Common myeloid progenitor, CD34-positive (primary cell): ENCODE measurements at places on chromosomes 6 and 20.

DNA sequence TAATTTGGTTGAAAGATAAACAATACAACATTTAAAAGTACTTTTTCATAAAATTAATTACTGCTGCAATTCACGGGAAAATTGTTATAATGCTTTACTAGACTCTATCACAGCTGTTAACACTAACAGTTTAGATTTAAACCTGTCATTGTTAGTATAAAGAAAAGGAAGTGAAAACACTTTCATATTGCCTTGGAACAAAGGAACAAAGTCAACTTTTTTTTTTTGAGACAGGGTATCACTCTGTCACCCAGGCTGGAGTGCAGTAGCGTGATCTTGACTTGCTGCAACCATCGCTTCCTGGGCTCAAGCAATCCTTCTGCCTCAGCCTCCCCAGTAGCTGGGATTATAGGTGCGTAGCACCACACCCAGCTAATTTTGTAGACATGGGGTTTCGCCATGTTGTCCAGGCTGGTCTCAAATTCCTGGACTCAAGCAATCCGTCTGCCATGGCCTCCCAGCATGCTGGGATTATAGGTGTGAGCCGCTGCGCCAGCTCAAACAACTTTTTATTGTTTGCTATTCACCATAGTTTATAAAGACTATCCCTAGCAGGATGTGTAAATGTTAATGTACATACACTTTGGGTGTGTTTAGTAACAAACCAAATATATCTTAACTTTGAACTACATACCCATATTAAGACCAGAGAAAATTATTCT lies 22.1 kb downstream of the SLC35A1 start:
- H3K4me3 ChIP-seq: no peak overlapping the region
- H3K4me1 ChIP-seq: no peaks in the 10 kb centered on the region
- no peak for DNase-seq

- H3K36me3 ChIP-seq: no peaks in the 10 kb centered on the region
- H3K27ac ChIP-seq: no peak overlapping the region
- no peak overlapping the region for H3K4me3 ChIP-seq
These were observed 10.2 kb downstream of the NOTCH4 start for GRCh38 chr6:32213649-32214048.

- H3K27ac ChIP-seq: no peak overlapping the region
- H3K27me3 ChIP-seq: no peaks in the 10 kb centered on the region
- peaks cover 13% of the 10 kb centered on the region for H3K4me1 ChIP-seq
- no peaks in the 10 kb centered on the region for H3K36me3 ChIP-seq
- no peak for DNase-seq
- H3K4me3 ChIP-seq: no peak overlapping the region
These were observed 45.2 kb downstream of the MUC22 start for GRCh38 chr6:31055441-31055840.

DNA sequence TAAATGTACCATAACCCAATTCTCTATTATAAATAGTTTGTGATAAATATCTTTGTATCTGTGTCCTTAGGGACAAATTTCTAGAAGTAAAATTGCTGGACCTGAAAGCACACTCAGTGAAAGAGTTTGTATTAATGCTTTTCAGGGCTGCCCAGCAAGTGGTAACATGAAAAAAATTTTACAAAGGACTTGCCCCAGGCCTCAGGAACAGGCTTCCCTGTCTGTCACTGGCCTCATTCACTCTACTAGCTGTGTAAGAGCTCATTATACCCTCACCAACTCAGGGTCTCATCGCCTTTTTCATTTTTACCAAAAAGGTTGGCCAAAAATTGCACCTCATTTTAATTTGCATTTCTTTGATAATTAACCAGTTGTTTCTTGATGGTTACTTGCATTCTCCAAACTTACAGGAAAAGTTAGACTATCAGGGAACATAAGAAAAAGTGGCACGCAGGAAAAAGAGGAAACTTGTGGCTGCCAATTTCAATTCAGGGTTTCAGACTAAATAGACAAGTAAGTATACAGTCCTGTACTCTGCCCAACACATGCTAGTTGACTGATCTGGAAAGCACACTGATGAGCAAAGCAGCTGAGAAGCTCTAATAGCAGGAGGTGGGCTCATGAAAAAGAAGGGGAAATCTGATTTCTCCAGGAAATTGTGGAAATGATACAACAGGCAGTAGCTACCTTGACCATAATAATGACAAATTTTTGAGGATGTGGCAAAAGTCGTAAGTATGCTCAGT lies 161.5 kb downstream of the KIF6 start:
- DNase-seq: no peak
- peaks cover 2% of the 10 kb centered on the region for H3K27me3 ChIP-seq
- no peaks in the 10 kb centered on the region for H3K36me3 ChIP-seq
- H3K4me3 ChIP-seq: no peak overlapping the region
- no peak overlapping the region for H3K27ac ChIP-seq
- H3K4me1 ChIP-seq: no peaks in the 10 kb centered on the region

DNA sequence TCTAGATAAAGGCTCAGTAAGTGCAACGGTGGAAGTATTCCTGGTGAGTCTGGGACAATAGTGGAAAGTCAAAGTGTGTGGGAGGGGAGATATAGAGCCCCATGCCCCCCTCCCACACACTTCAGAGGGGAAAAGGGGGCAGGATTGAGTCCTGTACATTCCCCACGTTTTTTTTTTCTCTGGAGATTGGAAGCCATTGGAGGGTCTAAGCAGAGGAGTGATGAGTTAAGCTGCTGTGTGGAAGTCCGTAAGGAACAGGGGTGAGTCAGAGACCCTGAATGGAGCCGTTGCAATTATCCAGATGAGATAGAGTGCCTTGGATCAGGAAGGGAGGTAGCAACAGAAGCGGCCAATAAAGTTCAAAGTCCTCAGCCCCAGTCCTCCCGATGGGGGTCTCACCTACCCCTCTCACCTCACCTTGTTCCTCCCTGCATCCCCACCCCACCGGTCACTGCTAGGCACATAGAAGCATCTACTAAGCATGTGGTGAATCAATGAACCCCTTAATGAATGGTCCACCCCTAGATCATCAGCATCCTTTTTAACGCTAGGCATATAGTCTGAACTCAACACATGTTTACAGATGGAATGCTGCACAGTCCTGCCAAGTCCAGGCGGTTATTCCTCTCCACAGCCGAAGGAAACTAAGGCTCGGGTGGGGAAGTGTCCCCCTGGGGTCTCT lies 662 bp upstream of the SLC9A8 start:
- H3K36me3 ChIP-seq: peaks cover 4% of the 10 kb centered on the region
- peak overlapping the region; percentile 94 for H3K27ac ChIP-seq
- H3K4me3 ChIP-seq: peak overlapping the region; percentile 85
- no peak for DNase-seq
- peaks cover 12% of the 10 kb centered on the region for H3K4me1 ChIP-seq
- no peaks in the 10 kb centered on the region for H3K27me3 ChIP-seq
